Pulmonary artery endothelial cell (primary cell): ENCODE measurements at places on chromosomes 4 and X. TPM values are rescaled to one million over a fixed set of nuclear protein-coding genes. Genes with fewer than 3 reads are reported as not detected.

DNA sequence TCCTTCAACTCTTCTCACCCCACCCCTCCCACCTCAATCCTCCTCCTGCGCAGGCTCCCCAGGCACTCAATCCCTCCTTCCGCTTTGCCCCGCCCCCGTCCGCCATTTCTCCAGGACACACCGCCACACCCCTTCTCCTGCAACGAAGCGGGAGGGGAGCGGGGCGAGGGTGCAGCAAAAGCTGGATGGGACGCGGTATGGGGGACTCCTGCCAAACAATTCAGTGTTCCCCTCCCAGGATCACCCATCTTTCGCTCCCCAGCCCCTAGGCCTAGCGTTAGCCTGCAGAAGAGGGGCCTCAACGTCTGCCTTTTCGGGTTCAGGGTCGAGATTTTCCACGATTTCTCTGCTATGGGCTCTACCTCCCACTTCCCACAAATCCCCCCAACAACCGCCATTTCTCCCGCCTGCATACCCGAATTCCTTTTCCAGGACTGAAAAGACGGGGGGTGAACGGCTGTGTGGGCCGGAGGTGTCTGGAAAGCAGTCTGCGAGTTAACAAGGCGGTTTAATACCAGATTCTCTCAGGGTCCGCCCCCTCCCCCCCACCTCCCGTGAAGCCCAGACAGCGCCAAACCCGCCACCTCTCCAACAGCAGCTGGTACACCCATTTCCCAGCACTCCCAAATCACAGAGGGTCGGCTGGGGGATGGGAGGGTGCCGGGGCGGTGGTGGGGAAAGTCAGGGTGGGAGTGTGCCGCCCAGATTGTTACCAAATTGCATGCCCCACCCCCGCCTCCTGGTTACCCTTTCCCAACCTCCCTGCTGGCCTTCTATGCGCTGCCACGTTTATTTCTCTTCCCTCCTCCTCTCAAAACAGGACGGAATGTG is 774 bp downstream of the ARMCX2 start:
- peak; percentile 2 for DNase-seq

GRCh38 chrX:48677516-48677915 is 6.1 kb upstream of the WAS start:
- no peak for DNase-seq

DNA sequence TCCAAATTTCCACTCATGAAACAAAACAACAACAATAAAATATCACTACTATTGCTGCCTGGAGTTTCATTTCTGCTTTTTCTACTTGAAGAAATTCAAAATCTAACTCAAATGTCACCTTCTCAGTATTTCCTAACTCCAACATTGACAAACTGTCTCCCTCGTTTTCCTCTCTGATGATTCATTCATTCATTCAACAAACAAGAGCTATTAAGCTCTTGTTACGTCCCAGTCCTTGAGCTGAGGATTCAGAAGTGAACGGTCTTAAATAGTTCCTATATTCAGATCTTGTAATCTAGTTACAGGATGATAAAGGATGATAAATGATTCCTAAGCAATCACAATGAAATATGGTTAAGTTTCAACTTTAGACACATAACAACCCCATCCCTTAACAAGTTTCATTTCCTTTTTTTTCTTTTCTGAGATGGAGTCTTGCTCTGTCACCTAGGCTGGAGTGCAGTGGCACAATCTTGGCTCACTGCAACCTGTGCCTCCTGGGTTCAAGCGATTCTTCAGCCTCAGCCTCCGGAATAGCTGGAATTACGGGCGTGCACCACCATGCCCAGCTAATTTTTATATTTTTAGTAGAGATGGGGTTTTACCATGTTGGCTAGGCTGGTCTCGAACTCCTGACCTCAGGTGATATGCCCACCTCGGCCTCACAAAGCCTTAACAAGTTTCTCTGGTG is 1.7 kb downstream of the SLC9B2 start:
- DNase-seq = no peak

DNA sequence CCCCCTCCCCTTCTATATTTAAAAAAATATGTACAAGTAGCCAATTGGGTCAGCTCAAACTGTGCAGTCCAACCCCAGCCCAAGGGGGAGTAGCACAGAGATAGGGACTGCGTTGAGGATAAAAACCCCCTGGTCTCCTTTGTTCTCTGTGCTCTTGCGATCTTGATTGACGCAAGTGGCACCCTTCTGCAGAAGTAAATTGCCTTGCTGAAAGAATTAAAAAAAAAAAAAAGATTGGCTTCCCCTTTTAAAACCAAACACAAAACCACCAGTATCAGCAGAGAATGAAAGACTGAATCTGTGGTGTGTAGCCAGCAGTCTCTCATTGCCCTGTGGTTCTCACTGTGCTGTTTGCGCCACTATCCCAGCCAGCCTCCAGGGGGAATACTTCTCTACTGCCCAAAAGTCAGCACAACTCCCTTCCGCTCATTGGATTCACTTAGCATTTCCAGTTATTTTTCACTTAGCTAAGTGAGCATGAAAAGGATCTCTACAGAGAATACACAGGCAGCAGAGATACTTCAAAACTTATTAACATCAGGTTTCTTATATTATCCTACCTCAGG is 29.7 kb downstream of the MANBA start:
- no peak for DNase-seq

DNA sequence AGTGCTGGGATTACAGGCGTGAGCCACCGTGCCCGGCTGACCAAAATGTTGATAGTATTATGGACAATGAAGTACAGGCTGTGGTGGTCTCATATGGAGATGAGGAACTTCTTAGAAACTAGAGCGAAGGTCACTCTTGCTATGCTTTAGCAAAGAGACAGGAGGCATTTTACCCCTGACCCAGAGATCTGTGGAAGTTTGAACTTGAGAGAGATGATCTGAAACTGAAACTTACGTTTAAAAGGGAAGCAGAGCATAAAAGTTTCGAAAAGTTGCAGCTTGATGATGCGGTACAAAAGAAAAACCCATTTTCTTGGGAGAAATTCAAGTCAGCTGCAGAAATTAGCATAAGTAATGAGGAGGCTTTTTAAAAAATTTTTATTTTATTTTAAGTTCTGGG is 8.5 kb upstream of the CTAG2 start:
- no peak for DNase-seq

Gene GPRIN3
- total RNA-seq = 0.11 and 1.2 TPM in 2 replicates

Gene CCDC160
- not detected in 2 replicates for total RNA-seq

Gene ANOS1
- total RNA-seq = 0.39 and 1.2 TPM in 2 replicates

Gene SPANXA2
- not detected in 2 replicates for total RNA-seq

Gene MTCP1
- total RNA-seq = 13.0 and 15.5 TPM in 2 replicates

Gene PWWP3B
- 0.42 and 1.5 TPM in 2 replicates for total RNA-seq

Gene NFXL1
- 5.7 and 9.0 TPM in 2 replicates for total RNA-seq

Gene RAB41
- not detected in 2 replicates for total RNA-seq

Gene TRAM1L1
- 0.11 and 0.26 TPM in 2 replicates for total RNA-seq

Gene ACE2
- total RNA-seq = 0.07 TPM in 1 of 2 replicates, not detected in the other
